Midbrain (tissue), 1 donor: ENCODE measurements at places on chromosomes 2 and 18.

- DNase-seq: no peak
Observed at GRCh38 chr2:42879121-42879705, 86.8 kb upstream of the HAAO start.

DNA sequence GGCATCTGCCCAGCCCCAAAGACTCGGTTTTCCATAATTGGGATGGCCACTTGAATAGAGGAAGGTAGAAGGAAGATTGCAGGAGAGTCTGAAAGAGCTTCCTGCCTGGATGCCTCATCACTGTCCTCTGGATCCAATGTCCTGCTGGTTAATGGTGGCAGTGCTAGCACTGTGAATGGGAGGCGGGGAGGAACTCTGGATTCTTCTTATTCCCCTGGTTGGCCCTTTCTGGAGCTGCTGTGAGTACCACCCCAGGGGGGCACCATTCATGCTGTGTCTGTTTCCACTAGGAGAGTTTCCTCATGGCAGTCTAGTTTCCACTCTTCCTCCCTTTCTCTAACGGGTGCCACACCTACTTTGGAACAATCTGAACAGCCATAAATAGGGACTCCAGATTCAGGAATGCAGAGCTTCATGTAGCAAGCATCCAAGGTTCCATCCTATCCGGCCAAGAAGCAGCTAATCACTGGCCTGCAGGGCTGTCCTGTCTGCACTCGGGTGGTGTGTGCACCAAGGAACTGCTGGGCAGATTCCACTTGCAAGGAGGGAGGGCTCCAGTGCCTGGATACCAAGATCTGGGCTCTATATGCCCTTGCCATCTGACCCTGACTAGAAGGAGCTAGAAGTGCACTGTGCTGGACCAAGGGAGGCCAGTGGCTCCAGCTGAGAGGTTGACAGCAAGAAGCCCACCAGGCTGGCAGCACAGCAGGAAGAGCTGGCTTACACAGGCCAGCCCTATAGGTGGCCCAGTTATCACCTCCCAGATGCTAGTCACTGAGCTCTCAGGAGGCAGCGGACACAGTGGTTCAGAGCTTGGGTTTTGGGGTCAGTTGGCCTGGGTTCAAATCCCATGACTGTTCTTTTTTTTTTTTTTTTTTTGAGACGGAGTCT is 4.6 kb upstream of the ATOH8 start:
- no peak for DNase-seq

GRCh38 chr18:46705521-46705920 is 48.5 kb upstream of the LOXHD1 start:
- DNase-seq: no peak

DNA sequence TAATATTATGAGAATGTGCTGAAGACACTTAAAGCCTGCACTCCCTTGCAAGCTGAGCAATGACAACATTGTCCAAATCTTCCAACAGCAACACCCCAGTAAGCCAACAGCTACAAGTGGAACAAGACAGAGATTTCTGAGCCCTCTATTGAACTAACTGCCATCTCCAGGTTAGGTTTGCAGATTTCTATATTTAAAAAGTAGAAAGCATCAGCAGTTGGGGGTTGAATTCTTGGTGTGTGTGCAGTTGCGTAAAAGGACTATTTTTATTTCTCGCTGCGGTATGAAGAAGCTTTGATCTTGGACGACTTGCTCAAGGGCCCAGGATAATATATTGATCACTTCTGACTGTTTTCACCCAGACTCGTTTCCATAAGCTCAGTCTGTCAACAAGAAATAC is 106.2 kb upstream of the ZFP36L2 start:
- no peak for DNase-seq

GRCh38 chr2:178250429-178250828 is 56.1 kb downstream of the OSBPL6 start:
- no peak for DNase-seq

DNA sequence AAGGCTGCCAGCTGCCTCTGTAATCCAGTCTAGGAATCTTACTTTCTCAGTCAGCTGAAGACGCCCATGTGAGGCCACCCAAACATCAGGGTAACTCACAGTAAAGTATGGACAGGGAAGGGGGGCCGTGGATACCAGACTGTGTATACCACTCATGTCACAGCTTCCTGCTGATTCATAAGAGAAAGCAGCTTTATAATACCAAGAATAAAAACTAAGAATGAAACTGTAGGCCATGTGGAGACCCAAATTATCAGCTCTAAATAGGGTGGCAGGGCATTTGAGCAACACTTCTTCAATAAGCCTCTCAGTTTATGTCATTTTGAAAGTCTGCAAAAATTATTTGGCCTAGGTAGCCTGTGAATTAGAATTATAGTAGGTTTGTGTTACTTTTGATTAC is 115.0 kb upstream of the CDCA7 start:
- DNase-seq: no peak

DNA sequence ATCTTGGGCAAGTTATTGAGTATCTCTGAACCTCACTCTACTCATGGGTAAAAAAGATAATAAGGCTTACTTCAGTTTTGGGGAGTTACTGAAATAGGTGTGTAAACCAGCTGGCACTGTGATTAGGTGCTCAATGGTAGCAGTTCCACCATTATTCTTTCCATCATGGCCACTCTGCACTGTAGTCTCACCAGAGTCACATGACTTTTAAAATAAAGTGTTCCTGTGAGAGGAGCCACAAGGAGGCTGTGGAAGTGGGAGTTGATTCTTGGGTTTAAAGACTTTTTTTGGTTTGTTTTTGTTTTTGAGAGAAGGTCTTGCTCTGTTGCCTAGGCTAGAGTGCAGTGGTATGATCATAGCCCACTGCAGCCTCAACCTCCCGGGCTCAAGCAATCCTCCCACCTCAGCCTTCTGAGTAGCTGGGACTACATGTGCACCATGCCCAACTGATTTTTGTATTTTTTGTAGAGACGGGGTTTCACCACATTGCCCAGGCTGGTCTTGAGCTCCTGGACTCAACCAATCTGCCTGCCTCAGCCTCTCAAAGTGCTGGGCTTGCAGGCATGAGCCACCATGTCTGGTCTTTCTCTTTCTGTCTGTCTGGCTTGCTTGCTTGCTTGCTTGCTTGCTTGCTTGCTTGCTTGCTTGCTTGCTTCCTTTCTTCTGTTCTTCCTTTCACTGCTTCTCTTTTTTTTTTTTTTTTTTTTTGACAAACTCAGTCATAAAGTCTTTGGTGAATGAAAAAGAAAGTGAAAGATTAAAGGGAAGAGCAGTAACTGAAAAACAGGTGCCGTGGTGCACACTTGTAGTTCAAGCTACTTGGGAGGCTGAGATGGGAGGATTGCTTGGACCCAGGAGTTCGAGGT is 21.2 kb upstream of the ACVR1 start:
- no peak for DNase-seq

GRCh38 chr18:9902832-9903231 is 11.0 kb upstream of the VAPA start:
- no peak for DNase-seq

- DNase-seq: no peak
Observed at GRCh38 chr2:147091448-147091847, 753.4 kb upstream of the ACVR2A start.

- DNase-seq: no peak
Observed at GRCh38 chr18:4821801-4822200, 366.7 kb upstream of the DLGAP1 start.

DNA sequence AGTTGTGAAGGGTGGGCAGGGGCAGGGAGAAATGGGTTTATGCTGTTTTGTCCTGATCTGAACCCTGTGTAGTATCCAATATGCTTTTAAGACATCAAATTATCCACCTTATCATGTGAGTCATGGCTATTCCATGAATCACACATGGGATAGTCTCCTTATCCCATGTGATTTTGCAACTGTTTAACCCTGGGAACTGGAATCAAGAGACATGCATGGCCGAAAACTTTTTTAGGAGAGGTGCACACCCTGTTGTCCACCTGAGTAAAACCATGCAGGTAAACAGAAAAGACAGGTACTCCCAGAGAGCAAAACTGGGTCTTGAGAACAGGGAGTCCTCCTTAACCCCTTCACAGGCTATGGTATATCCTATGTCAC is 490.6 kb upstream of the HS6ST1 start:
- DNase-seq: no peak

DNA sequence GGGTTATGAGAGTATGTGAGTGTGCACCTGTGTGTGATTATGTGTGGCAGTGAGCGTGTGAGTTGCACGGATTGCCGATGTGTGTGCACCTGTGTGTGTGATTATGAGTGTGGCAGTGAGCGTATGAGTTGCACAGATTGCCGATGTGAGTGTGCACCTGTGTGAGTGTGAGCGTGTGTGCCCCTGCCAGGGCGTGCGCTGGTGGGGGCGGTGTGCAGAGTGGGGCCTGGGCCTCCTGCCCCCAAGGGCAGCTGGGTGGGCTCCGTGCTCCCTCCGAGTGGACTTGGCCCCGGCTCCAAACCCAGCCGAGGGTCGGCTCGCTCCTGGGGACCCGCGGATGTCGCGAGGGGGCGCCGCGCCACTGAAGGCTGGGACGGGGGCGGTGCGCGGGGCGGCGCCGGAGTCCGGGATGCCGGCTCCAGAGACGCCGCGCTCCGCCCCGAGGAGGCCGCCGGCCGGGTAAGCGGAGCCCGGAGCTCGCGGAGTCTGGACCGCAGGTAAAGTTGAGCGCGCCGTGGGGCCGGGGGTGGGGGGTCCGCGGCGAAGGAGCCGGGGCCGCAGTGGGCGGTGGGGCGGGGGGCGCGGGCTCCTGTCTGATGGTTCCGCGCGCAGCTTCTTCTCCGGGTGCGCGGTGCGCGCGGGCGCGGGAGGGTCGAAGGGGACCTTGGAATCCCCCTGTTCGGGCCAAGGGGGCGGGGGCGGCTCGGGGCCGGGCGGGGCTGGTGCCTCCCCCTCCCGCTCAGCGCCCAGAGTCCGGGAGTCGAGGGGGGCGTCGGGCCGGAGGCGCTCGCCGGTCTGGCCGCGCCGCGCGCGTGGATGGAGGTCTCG is at the start of gene KCNG2:
Gene KCNG2 (plus strand): TSS at position 421 of the 828 bp plus-strand sequence. CDS start 65,730 bp downstream, outside the sequence.
- no peak for DNase-seq

DNA sequence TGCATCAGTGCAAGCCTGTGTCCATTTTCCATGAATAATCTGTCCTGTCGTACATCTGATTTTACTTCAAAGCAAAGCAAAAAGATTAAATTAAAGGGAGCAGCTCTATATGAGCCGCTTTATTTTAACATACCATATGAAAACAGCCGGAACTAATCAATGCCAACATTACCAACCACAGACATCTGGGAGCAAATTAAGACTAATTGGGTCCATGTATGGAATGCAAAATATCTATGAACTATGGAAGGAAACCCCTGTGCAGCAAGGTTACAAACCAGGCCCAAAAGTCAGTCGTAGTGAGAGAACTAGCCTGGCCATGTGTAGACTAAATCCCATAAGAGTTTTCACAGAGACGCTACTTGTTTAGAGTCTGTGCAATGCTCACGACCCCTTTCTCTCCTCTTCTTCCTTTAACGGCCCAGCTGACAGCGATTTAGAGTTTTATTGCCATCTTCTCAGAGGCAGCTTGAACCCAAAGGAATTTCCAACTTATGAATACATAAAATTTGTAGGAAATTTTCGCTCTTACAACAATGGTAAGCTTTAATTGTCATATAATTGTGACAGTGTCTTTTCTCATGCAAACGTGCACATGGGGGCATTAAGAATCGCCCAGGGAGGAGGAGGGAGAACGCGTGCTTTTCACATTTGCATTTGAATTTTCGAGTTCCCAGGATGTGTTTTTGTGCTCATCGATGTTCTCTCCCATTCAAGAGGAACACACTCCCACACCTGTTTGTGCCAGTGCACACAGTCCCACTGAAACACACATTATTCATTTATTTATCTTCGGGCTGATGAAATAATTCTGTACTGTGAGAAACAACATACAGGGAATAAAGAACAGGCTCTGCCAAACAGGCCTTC is 52.9 kb upstream of the RPL31 start:
- no peak for DNase-seq

DNA sequence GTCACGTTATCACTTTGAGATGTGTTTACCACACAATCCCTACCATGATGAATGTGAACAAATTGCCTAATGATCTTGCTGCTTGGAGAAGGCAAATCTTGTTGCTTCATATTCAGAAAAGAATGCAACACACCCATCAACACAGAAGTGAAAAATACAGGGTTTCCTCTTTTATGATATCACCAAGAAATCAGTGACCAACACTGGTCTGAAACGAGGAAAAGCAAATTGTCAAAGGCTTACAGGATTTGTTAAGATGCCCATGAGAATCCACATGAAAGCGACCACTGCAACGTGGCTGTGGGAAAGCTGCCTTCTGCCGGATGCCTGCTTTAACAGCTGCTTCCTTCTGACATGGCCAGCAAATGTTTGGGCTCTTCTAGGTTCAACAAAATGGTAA is 397.6 kb upstream of the LRATD1 start:
- DNase-seq: no peak

- DNase-seq: no peak
Observed at GRCh38 chr2:16005389-16005788, 65.0 kb downstream of the MYCN start.

GRCh38 chr18:50751947-50752346 is 67.9 kb downstream of the MRO start:
- DNase-seq: no peak

DNA sequence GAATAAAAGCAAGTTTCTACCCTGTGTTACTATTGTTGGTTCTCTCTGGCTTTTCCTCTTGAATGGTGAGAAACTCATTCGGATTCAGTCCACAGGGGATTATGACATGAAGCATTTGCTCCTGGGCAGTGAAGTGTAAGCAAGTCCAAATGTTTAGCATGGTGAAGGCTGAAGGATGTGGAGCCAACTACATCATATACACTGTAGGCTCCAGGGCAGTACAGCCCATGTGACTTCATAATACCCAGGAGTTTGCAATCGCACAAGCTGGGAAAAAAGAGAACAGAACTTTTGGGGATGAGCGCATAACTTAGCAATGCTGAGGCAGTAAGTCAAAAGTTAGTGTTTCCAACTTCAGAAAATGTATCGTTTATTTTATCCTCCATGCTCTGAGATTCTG is 695.7 kb upstream of the POU3F3 start:
- no peak for DNase-seq

- no peak for DNase-seq
Observed at GRCh38 chr2:56267415-56267788, 83.6 kb downstream of the CCDC85A start.

GRCh38 chr2:165474619-165475276 is 5.2 kb downstream of the CSRNP3 start:
- DNase-seq: no peak

DNA sequence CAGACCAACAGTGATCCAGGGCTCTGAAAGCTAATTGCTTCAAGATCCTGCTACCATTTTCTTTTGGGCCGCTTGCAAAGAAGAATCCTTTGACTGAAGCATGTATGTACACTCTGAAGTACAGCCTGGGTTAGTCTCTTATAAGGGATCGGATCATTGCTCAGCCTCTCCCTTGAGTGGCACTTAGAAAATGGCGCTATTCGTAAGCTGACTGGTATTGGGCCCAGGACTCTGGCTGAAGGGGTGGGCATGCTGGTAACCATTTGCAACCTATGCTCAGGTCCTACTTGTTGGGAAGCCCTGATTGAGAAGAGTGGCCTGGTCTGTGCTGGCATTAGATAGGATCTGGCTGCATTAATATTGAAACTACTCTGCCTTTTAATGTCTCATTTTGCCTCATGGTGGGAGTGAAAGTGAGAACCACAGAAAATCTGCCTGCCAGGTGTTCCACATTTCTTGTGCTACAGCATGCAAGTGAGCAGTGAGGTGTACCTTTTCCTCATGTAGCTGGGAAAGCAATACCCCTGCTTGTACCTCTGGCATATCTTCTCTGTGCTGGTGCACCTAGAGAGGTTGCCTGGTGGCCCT is 661 bp upstream of the MGAT5 start:
- DNase-seq: no peak
